ENCODE measurements at places on chromosomes 7 and 10. TPM values are rescaled to one million over a fixed set of nuclear protein-coding genes. Genes with fewer than 3 reads are reported as not detected.

The MMRN2 gene
- 48.7 TPM for total RNA-seq

The OR6B1 gene
- total RNA-seq = not detected

The STEAP1 gene
- total RNA-seq = 2.6 TPM

The ZNF777 gene
- 6.1 TPM for total RNA-seq

The ZNF775 gene
- 5.3 TPM for total RNA-seq

The PCGF5 gene
- 70.5 TPM for total RNA-seq
